ENCODE measurements at places on chromosomes 7 and 10.

DNA sequence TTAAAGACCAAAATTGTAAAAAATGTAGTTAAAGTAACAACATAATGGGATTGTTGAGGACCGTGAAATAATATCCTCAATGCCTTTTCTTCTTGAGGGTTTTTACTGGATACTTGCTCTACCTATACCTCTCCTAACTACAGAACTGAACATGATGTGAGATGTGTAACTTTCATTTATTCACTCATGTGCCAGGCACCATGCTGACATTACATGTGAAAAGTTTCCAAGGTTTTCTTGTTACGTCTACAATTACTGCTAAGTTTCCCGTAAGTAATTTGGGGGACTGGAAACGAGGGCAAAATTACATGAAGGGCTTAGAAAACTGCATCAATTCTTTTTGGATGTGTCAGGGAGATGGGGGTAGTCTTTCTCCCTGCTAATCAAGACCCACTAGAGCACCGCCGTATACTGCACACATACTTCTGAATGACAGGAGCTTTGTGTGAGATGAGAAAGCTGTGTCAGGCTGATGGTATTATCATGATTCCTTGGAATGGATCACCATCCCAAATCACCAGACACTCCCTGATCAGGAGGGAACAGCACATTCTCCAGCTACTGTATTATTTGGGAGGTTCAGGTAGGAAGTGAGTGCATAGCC is 41.8 kb downstream of the PTPRZ1 start:
- DNase-seq: no peak

- no peak for DNase-seq
Measured at GRCh38 chr7:16688249-16688648, 42.3 kb downstream of the BZW2 start.

DNA sequence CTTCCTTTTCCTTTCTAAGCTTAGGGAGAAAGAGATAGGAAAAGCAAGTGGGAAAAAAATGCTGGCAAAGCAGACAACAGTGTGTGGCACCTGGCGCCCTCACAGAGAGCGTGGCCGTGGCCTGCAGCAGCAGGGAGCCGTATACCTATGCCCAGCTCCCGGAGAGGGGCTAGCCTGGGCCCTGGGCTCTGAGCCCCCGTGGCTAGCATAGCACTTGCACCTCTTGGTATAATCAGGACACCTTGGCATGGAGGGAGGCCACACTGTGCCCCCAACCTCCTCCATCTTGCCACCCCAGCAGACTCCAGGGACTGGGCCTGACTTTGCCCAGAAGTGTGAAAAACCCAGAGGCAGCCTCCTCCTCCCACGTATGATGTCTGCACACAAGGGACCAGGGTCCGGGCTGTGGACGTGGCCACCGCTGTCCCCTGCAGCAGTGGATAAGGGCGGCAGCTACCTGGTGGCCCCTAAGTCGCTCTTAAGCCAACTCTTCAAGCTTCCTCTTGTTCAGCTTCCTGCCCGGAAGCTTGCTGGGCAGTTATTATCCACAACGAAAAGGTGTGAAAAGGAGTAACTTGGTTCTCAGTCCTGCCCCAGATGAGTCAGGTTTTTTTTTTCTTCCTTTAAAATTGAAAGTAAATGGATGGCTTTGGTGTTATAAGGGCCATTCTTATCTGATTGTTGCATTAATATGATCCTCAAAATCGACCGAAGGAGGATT is 249.1 kb upstream of the PITRM1 start:
- DNase-seq: no peak

DNA sequence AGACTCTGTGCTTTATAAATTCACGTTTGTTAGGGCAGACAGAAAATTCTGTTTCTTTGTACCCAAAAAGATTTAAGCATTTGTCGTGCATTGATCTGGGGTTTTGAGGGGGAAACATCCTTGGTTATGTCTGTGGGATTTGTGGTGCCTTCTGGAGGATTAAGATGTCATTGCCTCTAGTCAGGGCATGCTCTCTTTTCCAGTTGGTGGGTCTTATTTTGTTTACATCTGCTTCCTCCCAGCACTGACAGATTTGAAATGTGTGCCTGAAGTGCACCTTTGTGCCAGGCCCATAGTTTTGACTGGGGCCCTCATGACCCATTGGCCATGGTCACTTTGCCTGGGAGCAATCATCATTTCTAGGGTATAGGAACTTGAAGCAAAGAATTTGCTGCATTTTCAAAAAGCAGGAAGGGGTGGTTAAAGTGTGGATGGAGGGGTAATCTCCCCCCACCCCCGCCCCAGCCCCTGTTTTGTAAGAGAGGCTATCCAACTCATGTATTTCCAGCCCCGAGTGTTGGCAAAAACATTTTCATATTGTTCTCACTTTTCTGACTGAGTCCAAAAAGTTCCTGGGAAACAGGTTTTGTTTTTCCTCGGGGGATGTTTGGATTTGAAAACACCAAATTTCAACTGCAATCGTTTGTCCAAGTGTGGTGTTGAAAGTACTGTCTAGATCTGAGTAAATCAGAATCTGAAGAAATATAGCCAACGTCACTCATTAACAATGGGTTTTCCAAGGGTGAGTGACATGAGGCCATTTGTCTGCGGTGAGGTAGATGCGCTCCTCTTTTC is 388.2 kb upstream of the GALNT17 start:
- DNase-seq: no peak

GRCh38 chr7:109127145-109127544 is 557.5 kb downstream of the DNAJB9 start:
- DNase-seq: no peak

DNA sequence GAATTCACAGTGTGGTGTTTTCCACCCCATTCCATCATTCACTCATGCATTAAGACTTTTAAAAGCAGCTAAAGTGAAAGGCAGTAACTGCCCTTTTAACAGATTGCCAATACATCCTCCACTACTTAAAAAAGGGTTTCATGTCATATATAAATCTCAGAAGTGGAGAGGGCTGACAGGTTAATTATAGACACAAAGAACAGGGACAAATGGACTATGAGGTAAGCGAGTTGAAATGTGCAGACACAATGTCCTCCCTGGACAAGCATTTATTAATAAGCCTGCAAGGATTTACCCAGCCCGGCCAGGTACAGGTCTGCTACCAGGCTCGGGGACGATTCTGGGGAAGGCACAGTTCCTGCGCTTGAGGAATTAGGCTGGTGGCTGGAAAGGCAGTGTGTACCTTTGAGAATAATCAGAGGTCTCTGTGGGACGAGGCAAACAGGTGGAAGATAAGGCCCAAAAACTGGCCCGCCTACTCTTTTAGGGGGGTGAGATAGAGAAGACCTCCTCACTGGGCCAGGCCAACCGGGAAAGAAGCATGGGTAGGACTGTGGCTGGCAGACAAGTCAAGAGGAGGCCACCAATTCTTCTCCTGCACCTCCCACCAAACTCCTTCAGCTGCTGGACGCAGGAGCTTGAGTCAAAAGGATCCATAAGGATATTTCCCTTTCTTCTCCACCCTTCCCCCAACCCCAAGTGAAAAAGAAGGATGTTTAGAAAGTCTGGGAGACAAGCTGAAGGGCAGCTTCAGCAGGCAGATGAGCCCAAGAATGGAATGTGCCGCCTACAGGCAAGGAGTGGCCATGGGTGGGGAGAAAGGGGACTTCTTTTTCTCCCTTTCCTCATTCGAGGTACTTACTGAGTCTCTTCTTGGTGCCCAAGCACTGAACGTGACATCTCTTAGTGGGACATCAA is 1.5 kb downstream of the PDLIM1 start:
- DNase-seq: no peak

GRCh38 chr7:72435925-72436480 is 23.9 kb upstream of the CALN1 start:
- DNase-seq: no peak

DNA sequence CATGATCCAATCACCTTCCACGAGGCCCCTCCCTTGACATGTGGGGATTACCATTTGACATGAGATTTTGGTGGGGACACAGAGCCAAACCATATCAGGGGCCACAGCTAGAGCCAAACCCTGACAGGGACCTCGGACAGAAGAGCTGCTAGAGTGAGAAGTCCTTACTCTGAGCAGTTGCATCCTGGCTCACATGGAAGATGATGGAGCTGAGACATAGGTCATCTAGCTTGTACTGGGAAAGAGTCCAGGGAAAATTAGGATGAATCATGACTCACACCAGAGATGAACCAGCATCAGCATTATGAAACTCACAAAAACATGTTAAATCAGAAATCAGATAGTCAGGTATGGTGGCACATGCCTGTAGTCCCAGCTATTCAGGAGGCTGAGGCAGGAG is 12.8 kb upstream of the FMC1 start:
- no peak for DNase-seq

DNA sequence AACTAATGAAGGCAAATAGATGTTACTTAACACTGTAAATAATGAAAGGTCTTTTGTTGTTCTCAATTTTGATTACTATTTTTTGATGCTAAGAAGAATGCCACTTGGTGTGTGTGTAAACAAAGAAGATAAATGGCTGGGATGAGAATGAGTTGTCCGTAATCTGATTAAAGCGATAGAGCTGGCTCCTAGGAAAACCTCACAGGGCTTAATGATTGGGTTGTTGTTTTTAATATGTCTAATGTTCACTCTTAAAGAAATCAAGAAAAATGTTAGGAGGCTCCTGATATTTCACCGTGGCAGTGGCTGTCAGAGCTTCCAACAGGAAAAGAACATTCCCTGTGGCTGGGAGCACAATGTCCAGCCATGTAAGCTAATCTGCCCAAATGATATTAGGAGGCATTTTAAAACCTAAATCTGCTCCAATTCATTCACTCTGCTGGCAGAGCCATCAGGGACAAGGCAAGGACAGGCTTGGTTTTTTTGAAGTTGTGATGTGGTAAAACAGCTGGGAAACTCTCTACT is 243.9 kb downstream of the SNX10 start:
- no peak for DNase-seq

GRCh38 chr7:148142660-148143248 is 447.8 kb upstream of the C7orf33 start:
- DNase-seq: no peak

GRCh38 chr10:128812000-128812399 is 655.0 kb upstream of the MGMT start:
- no peak for DNase-seq

DNA sequence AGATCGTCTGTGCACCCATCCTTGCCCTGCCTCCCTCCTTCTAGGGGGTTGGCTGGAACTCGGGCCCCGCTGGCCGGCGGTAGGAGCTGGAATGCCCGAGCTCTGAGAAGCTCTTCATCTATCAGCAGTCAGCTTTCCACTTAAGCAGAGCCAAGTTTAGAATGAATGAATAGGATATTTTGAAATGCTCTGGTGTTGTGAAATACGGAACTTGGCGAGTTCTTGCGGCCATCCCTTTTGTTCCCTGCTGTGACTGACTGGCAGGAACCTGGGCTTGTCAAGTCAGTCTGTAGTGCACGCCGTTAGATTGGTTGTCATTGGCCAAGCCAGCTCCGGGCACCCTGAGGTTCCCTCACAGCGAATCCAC is 33.3 kb downstream of the FOXK1 start:
- no peak for DNase-seq

Measured in activated CD4-positive, alpha-beta T cell treated with anti-CD3 and anti-CD28 coated beads, Interleukin-2, amount 50 U/mL, for 1 hour (primary cell).